Aorta (tissue), 5 donors: ENCODE measurements at places on chromosomes 6 and 20.

DNA sequence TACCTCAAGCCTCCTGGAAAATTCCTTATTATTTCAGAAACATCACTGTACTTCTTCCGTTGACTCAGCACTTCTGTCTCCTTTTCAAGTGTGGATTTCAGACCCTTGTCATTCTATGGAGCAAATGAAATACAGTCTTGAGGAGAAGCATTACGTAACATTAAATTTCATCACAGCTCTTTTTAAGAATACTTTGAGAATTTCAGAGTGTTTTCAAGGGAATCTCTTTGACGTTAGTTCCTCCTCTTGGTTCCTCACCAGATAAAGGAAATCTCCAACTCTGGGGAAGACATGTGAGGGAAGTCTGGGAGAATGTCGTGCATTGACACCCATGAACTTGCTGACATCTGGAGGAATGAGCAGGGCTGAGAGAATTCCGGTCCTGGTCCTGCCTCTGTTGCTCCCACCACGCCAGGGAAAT is 32.3 kb downstream of the UST start:
- no peak overlapping the region for H3K27ac ChIP-seq
- peaks cover 2% of the 10 kb centered on the region for H3K4me1 ChIP-seq
- H3K27me3 ChIP-seq = no peaks in the 10 kb centered on the region
- no peaks in the 10 kb centered on the region for H3K36me3 ChIP-seq
- no peak overlapping the region for H3K4me3 ChIP-seq
- no peak for DNase-seq

GRCh38 chr6:153126218-153126617 is 4.9 kb downstream of the RGS17 start:
- no peak for DNase-seq
- H3K27ac ChIP-seq = no peak overlapping the region
- H3K4me3 ChIP-seq = no peak overlapping the region
- no peaks in the 10 kb centered on the region for H3K4me1 ChIP-seq
- no peaks in the 10 kb centered on the region for H3K36me3 ChIP-seq

DNA sequence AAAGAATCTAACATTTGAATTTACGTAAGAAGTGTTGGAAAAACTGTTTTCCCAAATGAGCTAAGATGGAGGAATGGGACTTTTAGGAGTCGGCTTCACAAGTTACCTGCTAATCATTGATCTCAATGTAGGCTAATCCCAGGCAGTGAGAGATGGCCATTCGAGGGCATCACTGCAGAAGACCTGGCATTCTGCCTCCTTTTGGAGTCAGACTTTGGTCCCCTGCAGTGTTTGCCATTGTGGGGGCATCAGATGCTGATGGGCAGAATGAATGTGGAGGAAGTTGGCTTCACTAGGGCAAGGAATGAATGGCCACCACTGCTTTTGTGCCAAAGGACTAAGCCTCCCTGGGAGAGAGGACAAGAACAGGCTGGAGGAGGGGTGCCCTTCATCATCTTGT is 55.7 kb upstream of the NKX2-2 start:
- no peak overlapping the region for H3K4me3 ChIP-seq
- no peaks in the 10 kb centered on the region for H3K27me3 ChIP-seq
- no peaks in the 10 kb centered on the region for H3K4me1 ChIP-seq
- no peak overlapping the region for H3K27ac ChIP-seq
- no peaks in the 10 kb centered on the region for H3K36me3 ChIP-seq

- DNase-seq = no peak
- no peaks in the 10 kb centered on the region for H3K36me3 ChIP-seq
- no peaks in the 10 kb centered on the region for H3K27me3 ChIP-seq
These were observed 603.8 kb downstream of the PRKN start for GRCh38 chr6:162123797-162124196.

- no peaks in the 10 kb centered on the region for H3K27me3 ChIP-seq
- H3K4me3 ChIP-seq = no peak overlapping the region
- no peaks in the 10 kb centered on the region for H3K4me1 ChIP-seq
- no peaks in the 10 kb centered on the region for H3K36me3 ChIP-seq
These were observed 4.5 kb downstream of the NCOA6 start for GRCh38 chr20:34820805-34821578.

- H3K4me3 ChIP-seq = no peak overlapping the region
- H3K27me3 ChIP-seq = no peaks in the 10 kb centered on the region
- no peak overlapping the region for H3K27ac ChIP-seq
- H3K4me1 ChIP-seq = no peaks in the 10 kb centered on the region
These were observed 248.7 kb downstream of the C6orf118 start for GRCh38 chr6:165060720-165061119.

GRCh38 chr6:44224029-44224964 is 902 bp downstream of the SLC29A1 start:
- no peak overlapping the region for H3K27ac ChIP-seq
- H3K4me3 ChIP-seq = peak overlapping the region; percentile 61
- H3K4me1 ChIP-seq = no peaks in the 10 kb centered on the region

GRCh38 chr6:150328744-150329405 is 39.9 kb upstream of the IYD start:
- no peaks in the 10 kb centered on the region for H3K27me3 ChIP-seq
- H3K36me3 ChIP-seq = no peaks in the 10 kb centered on the region
- no peak for DNase-seq
- no peak overlapping the region for H3K27ac ChIP-seq
- H3K4me1 ChIP-seq = no peaks in the 10 kb centered on the region

DNA sequence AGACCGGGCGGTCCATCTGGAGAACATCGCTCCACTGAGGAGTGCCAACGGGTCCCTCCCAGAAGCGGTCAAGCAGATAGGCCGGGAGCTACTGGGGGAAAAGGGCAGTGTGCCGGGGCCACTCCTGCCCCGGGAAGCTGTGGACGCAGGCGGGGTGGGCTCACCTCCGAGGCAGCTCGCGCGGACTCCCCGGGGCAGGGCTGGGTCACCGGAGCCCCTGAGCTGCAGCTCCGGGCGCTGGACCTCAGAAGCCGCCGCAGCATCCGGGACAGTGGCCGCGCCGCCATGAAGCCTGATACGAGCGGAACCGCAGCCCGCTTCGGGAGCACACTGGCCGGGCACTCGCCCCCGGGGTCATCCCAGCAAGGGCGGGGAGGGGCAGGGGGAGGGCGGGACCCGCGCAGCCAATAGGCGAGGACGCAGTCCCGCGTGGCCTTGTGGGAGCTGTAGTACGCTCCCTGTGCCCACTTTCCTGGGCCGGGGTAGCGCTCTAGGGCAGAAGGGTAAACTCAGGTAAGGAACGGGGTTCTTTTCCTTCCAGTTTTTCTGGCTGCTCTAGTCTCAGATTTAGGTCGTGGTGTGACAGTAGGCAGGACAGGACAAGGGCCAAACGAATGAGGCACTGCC is at the start of gene MOCS1:
Gene MOCS1 (minus strand): TSS at position 332 of the 627 bp plus-strand sequence. CDS start 45 bp downstream, at position 287.
- H3K4me3 ChIP-seq = peak within 1 kb of the TSS; percentile 69
- no peaks in the 10 kb centered on the region for H3K36me3 ChIP-seq
- H3K27ac ChIP-seq = peak within 1 kb of the TSS; percentile 68
- DNase-seq = peak; percentile 90
- H3K4me1 ChIP-seq = peaks cover 14% of the 10 kb centered on the region

DNA sequence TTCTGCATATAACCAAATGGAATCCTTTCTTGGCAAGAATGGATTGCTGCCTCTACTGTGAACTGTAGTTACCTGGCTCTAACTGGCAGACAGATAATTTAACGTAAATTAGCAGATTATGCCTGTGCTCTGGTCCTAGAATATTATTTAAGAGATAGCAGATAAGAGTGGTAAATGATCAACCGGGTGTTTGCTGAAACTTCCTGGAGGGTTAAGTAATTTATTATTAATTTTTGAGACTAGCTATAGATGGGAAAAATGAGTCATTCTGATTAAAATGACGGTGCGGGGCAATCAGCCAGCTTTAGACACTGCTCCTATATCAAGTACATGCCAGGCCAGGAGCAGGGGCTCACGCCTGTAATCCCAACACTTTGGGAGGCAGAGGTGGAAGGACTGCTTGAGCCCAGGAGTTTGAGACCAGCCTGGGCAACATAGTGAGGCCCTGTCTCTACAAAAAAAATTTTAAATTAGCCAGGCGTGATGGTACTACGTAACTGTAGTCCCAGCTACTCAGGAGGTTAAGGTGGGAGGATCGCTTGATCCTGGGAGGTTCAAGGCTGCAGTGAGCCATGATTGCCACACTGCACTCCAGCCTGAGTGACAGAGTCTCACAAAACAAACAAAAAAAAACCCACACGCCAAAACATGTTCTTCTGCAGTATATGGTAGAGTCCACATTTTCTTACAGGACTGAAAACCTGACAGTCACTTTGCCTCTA is 22.6 kb downstream of the B4GALT5 start:
- no peak for DNase-seq
- no peak overlapping the region for H3K4me3 ChIP-seq
- peaks cover 2% of the 10 kb centered on the region for H3K4me1 ChIP-seq
- H3K27me3 ChIP-seq = no peaks in the 10 kb centered on the region
- H3K27ac ChIP-seq = no peak overlapping the region

DNA sequence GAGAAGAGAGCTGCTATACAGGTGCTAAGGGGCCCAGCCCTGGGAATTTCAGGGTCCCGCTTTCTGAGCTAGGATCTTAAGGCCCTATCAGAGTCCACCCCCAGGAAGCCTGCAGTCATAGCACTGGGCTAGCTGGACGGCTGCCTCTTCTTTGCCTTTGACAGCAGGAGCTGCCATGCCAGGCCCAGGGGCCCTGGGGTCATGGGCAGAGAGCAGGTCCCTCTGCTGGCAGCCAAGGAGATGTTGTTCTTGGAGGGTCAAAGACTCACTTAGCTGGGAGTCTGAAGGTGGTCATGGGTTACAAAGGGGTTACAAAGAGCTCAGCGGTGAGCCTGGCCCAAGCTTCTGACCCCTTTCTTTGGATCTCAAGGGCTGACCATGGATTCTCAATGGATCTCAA is 52.7 kb downstream of the RPP21 start:
- H3K27me3 ChIP-seq = no peaks in the 10 kb centered on the region
- no peaks in the 10 kb centered on the region for H3K4me1 ChIP-seq
- H3K27ac ChIP-seq = no peak overlapping the region
- no peaks in the 10 kb centered on the region for H3K36me3 ChIP-seq

GRCh38 chr20:16125816-16126215 is 447.4 kb downstream of the KIF16B start:
- no peak overlapping the region for H3K4me3 ChIP-seq
- no peaks in the 10 kb centered on the region for H3K4me1 ChIP-seq
- H3K27ac ChIP-seq = peak overlapping the region; percentile 73
